ENCODE measurements at places on chromosomes 2 and 18.

DNA sequence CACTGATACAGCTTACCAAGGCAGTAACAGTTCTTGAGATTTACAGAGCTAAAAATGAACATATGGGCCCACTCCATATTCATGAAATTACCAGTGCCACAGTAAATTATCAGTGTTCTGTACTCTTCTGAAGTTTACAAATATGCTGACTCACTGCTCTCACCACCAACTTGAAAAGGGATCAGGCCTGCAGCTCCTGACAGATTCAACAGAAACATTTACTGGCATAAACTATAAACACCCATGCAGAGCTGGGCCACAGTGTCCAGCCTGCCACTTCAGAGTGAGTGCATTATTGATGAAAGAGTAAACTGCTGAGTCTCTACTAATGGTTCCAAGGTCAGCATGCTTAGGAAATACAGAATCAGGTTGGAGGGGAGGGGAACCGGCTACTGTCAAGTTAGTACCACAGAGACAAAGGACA is 83.1 kb downstream of the FARSB start:
- DNase-seq, result no peak

DNA sequence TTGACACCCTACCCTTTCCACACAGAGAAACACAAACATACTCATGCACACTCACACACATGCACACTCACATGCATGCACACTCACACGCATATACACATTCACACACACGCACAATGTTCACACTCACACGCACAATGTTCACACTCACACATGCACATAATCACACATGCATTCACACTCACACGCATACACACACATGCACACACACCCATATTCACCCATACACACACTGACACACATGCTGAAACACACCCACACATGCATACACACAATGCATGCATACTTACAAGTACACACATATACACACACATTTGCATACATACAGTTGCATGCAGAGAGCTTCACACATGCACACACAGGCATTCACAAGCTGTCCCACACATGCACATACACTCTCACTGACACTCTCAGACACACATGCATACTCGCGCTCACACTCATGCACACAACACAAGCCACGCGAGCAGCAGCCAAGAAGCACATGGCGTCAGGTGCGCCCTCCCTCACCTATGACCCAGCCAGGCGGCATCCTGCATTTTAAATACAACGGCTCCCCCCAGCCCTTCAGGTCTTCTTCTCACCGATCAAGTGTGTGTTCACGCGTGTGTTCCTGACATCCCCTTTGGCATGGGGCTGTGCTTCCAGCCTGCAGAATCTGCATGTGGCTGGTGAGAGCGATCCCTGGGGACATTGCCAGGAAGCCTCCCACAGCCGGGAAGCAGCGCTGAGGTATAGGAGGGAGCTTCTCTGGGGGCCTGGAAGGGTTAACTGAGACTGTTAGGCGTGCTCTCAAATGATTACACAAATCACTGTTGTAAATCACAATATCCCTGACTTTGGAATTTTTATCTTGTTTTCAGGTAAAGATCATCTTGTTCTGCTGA is 195.1 kb downstream of the RTP5 start:
- no peak for DNase-seq

GRCh38 chr2:85974390-85974789 is 85.6 kb upstream of the ST3GAL5 start:
- no peak for DNase-seq

DNA sequence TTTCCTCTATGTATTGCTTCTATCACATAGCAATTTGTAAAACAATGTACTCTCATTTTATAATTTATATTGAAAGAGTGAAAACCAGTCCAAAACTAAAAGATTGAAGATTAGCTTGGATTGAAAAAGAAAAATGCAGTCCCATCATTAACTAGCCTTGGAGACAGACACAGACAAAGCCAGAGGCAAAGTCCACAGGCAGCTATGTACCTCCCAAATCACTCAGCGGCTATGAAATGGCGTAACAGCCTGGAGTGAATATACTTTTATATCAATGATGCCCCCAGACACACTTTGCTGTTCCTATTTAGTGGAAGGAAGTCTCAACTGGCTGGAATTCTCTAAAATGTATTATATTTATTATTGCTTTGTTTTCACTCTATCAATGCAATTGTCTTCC is 33.6 kb upstream of the DOK6 start:
- DNase-seq, result no peak

DNA sequence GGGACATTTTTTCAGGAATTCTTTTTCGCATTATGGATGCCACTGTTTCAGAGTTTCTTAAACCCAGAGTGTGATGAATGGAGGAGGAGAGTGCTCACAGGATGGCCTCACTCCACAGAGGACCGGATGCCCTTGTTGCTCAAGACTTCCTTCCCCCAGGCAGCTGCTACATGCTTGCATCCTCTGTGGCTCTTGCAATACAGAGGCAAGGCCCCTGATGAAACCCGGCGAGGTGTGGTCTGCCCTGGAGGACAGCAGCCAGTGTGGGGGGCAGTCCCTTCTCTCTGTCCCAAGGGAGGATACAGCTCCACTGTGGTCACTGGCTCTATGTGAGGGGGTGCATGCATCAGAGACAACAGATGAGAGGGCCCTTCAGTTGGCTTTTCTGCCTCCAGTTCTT is 109.6 kb downstream of the SH3RF3 start:
- DNase-seq, result no peak

DNA sequence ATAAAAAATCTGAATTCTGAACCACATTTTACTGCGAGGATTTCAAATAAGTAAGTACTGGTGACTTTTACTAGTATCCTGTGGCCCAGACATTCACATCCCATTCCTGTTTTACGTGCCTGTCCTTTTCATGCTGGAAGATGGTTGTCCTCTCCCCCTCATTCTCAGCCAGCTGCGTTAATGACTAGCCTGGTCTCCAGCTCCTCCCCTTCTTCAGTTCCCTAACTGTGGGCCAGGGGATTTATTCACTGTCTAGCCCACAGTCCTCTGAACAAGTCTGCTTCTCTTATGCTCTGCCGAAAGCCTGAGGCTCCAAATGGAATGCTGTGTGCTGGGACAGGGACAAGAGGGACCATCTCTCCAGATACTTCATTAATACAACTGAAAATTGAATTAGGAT is 373.9 kb downstream of the PTPRM start:
- no peak for DNase-seq

DNA sequence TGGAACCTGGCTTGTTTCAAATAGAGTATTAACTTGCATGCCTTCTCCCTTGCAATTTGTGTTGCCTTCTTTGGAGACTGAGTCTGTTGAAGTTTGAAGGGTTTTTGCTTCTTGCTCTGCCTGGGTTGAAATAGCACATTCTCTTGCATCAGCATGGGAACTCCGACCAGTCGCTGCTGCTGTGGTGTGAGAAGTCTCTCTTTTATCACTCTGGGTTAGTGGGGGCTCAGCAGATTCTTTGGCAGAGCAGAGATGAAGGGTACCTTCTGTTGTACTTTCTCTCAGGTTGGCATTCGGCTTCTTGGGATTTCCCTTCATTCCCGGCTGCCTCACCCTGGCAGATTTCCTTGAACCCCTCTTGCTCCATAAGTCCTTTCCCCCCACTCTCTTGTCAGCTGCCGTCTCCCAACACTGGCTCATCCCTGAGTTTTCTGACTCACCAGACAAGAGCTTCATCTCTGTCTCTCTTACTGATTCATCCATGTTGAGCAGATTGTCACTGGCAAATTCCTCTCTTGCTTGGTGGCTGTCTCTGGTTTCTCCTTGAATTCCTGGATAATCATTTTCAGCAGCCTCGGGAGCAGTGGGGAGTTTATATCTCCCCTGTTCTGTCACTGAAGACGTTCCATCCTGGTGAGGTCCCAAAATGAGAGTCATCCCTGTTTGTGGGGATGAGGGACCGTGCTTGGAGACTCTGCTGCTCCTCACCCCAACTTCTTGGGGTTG is 49.9 kb downstream of the ALPK2 start:
- peak; percentile 68 for DNase-seq

- DNase-seq, result no peak
Observed at GRCh38 chr2:42135381-42136312, 33.5 kb upstream of the EML4 start.

GRCh38 chr2:215514516-215514915 is 78.6 kb upstream of the FN1 start:
- no peak for DNase-seq

DNA sequence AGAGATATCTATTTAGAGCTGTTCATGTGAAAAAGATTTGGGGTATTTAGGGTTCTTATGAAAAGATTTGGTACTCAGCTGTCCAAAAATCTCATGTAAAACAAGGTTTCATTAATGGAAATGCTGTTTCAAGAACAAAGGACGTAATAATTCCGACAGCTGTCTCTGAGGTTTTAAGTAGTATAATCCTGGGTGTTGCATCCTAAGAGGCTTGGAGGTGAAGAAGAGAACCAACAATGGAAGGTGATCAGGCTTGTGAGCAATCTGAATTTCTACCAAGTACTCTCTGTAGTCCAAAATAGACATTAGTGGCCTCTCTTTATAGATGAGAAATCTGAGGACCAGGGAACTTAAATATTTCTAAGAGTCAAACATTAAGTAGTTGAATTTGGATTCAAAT is 205.1 kb downstream of the BABAM2 start:
- DNase-seq, result no peak

- DNase-seq, result no peak
Observed at GRCh38 chr18:50560681-50561629, 1.1 kb downstream of the MAPK4 start.

GRCh38 chr2:185335879-185336278 is 402.7 kb upstream of the FSIP2 start:
- DNase-seq, result no peak

DNA sequence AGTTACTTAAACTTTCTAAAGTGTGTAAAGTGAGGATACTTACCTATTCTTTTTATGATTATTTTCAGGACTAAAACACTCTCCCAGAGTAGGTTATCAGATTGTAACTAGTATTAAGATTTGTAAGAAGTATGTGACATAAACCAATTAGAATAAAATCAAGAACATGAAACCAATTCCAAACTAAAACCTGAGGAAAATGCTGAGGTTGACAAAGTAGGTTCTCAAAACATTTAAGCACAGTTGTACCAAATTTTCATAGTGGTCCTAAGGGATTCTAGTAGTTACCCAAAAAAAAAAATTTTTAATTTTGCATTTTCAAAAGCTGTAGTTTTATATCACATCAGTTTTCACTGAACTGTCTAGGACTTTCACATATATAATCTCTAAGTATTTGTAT is 157.3 kb downstream of the MEMO1 start:
- DNase-seq, result no peak

DNA sequence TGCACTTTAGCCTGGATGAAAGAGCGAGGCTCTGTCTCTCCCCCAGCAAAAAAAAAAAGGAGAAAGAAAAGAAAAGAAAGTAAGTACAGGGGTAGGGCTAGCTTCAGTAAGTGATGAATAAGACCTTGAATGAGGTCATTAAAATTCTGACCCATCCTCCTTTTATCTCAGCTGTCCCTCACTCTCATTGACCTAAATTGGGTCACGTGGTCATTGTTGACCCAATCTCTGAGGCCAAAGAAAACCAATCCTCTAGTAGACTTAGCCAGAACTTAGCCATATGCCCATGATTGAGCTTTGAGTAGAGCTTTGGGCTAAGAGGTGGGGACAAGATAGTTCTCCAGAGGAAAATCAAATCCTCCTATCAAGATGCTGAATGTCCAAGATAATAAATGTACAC is 149.3 kb downstream of the PDE11A start:
- DNase-seq, result no peak

- DNase-seq, result no peak
Observed at GRCh38 chr18:73826098-73826497, 321.5 kb downstream of the FBXO15 start.

- DNase-seq, result no peak
Observed at GRCh38 chr2:178194600-178195389, 483 bp downstream of the OSBPL6 start.
